ENCODE measurements at places on chromosomes 2 and 18. TPM values are rescaled to one million over a fixed set of nuclear protein-coding genes. Genes with fewer than 3 reads are reported as not detected.

DNA sequence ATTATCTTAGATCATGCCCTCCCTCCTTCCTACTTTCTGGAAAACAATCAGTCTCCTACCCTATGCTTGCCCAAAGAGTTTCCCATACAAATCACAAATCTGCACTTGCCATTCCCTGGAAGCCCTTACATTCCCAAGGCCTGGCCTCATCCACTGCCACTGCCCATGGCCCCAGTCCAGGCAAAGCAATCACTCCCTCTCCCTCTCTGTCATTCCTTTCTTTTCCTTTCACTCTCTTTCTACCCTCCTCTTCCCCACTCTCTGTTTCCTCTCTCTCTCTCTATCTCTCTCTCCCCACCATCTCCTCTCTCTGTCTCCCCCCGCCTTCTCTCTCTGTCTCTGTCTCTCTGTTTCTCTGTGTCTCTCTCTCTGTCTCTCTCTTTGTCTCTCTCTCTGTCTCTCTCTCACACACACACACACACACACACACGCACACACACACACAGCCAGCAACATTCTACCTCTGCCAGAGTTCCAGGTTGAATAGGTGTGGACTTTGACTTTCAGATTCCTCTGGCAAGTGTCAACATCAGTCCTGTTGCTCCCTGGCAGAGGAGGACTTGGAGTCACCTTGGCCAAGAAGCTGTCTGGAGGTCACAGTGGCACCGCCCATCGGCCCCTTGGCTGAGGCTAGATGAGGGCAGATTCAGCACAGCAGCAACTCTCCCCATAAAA is 43.7 kb upstream of the NAT8 start:
- H3K27ac ChIP-seq, result no peak overlapping the region
- H3K4me3 ChIP-seq, result no peak overlapping the region
- peaks cover 35% of the 10 kb centered on the region for H3K27me3 ChIP-seq
- no peaks in the 10 kb centered on the region for H3K4me1 ChIP-seq

GRCh38 chr2:98713332-98714015 is 17.5 kb downstream of the MGAT4A start:
- no peak overlapping the region for H3K4me3 ChIP-seq
- no peak for DNase-seq
- H3K4me1 ChIP-seq, result no peaks in the 10 kb centered on the region
- H3K27me3 ChIP-seq, result no peaks in the 10 kb centered on the region

- H3K27ac ChIP-seq, result no peak overlapping the region
- no peaks in the 10 kb centered on the region for H3K27me3 ChIP-seq
- no peak for DNase-seq
- H3K4me1 ChIP-seq, result peaks cover 6% of the 10 kb centered on the region
Observed at GRCh38 chr2:138948070-138948539, 167.9 kb upstream of the NXPH2 start.

DNA sequence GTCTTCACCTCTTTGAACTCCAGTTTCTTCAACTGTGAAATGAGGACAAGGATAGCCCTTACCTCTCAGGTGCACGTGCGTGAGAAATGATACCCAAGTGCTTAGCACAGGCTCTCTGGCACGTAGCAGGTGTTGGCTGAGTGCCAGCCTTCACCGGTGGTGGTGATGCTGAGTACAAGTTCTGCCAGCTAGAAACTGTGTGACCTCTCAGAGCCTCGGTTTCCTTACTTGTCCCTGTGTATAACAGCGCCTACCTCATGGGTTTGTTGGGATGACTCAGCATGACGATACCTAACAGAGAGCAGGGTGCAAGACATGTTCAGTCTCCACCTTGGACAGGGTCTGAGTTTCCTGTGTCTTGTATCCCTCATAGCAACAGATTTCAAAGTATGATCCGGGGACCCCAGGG is 205.1 kb downstream of the TNS1 start:
- no peak overlapping the region for H3K4me3 ChIP-seq
- no peaks in the 10 kb centered on the region for H3K27me3 ChIP-seq
- no peaks in the 10 kb centered on the region for H3K36me3 ChIP-seq
- no peak for DNase-seq

DNA sequence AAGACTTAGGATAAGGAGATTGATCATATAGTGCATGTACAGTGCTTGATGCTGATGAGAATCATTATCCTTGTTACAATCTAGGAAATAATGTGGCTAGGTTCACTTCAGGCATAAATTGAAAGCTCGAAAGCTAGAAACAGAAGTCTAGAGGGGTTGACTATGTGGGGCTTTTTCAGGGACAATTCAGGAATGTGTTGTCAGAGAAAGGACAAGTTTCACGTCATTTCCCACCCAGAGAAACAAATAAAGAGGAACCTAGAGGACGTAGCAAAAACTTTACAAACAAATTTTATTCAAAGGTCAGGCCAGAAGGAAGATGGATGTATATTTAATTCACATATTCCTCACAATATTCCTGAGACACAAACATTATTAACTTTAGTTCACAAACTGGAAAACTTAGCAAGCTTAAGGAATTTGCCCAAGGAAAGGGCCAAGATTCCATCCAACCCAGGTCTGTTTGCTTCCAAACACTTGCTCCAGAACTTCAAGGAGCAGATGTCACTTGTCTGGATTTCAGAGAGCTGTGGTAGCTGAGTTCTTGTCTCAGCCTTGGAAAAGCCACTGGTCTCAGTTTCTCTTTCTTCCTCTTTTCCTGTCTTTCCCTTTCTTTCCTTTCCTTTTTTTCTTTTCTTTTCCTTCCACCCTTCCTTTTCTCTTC is 7.4 kb downstream of the CYRIA start:
- no peak overlapping the region for H3K4me3 ChIP-seq
- no peak overlapping the region for H3K27ac ChIP-seq
- DNase-seq, result no peak
- H3K36me3 ChIP-seq, result no peaks in the 10 kb centered on the region
- no peaks in the 10 kb centered on the region for H3K4me1 ChIP-seq

- no peaks in the 10 kb centered on the region for H3K27me3 ChIP-seq
- no peaks in the 10 kb centered on the region for H3K4me1 ChIP-seq
- no peak overlapping the region for H3K27ac ChIP-seq
- DNase-seq, result no peak
Observed at GRCh38 chr2:210086292-210086691, 83.9 kb downstream of the RPE start.

GRCh38 chr18:25434745-25435144 is 82.8 kb upstream of the ZNF521 start:
- no peak for DNase-seq
- H3K27ac ChIP-seq, result no peak overlapping the region
- H3K36me3 ChIP-seq, result no peaks in the 10 kb centered on the region
- no peaks in the 10 kb centered on the region for H3K4me1 ChIP-seq
- no peak overlapping the region for H3K4me3 ChIP-seq
- H3K27me3 ChIP-seq, result no peaks in the 10 kb centered on the region

DNA sequence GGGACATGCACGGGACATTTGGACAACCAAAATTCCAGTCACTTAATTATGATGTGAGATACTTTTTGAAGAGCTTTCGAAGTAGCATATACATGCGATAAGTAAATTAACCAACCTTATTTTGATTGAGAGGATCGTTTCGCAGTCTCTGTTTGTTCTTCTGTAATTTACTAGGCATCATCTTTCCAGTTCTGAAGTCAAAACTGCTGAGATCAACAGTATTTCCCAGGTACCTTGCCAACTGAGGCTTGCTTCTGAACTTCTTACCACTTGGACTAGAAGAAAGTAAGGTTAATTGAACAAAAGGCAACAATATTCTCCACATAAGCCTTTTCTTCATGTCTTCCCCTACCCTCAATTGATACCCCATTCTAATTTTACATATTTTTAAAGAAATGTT is 19.6 kb downstream of the MBD2 start:
- H3K27ac ChIP-seq, result no peak overlapping the region
- H3K4me1 ChIP-seq, result no peaks in the 10 kb centered on the region
- peaks cover 47% of the 10 kb centered on the region for H3K36me3 ChIP-seq
- H3K27me3 ChIP-seq, result no peaks in the 10 kb centered on the region
- no peak for DNase-seq
- no peak overlapping the region for H3K4me3 ChIP-seq

- no peaks in the 10 kb centered on the region for H3K27me3 ChIP-seq
- no peaks in the 10 kb centered on the region for H3K4me1 ChIP-seq
- no peak for DNase-seq
- no peak overlapping the region for H3K27ac ChIP-seq
- no peaks in the 10 kb centered on the region for H3K36me3 ChIP-seq
- H3K4me3 ChIP-seq, result no peak overlapping the region
Observed at GRCh38 chr2:43478412-43479086, 117.3 kb downstream of the THADA start.

GRCh38 chr2:226429476-226429875 is 370.1 kb downstream of the IRS1 start:
- no peak overlapping the region for H3K27ac ChIP-seq
- H3K4me1 ChIP-seq, result no peaks in the 10 kb centered on the region
- H3K4me3 ChIP-seq, result no peak overlapping the region
- H3K27me3 ChIP-seq, result no peaks in the 10 kb centered on the region
- DNase-seq, result no peak

DNA sequence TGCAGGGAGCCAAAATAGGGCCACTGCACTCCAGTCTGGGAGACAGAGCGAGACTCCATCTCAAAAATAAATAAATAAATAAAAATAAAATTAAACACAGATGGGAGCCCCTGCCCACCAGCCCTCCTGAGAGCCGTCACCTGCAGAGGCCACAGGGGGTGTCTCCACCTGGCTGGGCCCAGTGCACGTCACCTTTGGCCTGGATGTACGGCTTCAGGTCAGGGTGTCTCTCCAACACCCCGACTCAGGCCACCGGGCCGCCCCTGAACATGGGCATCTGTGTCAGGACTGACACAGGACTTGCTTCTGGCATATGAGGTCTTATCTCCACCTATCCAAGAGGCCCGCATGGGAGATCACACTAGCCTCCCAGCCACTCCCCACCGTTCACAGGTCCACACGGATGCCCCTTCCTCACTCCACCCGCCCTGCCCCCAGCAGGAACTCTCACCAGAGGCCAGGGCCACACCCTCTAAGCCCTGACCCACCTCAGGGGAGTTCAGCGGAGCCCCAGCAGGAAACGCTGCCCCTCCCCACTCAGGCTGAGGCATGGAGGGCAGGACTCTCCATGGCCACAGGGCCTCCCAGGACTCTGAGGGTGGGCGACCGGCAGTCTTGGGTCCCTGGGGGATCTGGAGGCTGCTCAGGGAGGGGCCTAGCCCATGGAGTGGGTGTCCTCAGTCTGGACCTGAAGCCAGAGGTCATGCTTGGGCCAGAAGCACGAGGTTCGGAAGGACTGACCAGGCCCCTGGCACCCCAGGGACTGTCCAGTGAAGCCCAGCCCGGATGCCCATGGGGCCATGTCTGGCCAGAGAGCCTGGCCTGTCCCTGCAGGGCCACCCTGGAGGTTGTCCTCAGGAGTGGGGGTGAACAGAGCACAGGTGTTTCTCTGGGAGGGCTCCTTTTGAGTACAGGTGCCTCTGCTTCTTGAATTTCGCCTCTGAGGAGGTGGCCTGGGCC is 1.6 kb upstream of the CROCC2 start:
- H3K4me3 ChIP-seq, result no peak overlapping the region
- DNase-seq, result no peak
- H3K27ac ChIP-seq, result no peak overlapping the region
- H3K4me1 ChIP-seq, result no peaks in the 10 kb centered on the region
- H3K36me3 ChIP-seq, result no peaks in the 10 kb centered on the region

GRCh38 chr18:10965119-10965518 is 184.2 kb downstream of the PIEZO2 start:
- H3K4me1 ChIP-seq, result no peaks in the 10 kb centered on the region
- H3K27ac ChIP-seq, result no peak overlapping the region
- H3K36me3 ChIP-seq, result no peaks in the 10 kb centered on the region
- H3K4me3 ChIP-seq, result no peak overlapping the region

DNA sequence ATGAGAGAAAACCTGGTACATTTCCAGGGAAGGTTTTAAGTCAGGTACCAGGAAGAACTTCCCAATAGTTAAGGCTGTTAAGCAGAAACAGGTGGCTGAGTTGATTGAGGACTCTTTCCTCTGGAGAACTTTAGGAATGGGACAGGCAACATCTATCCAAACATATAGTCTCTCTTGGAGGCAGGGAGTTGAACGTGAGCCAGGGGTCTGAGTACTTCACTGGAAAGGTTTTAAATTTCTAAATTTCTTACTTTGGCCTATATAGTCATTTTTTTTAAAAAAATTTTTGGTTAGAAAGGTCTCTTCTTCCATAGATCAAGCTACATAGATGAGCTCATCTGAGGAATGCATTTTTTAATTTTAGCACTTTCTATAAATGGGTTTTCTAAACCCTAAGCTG is 261.4 kb upstream of the TCF4 start:
- H3K36me3 ChIP-seq, result no peaks in the 10 kb centered on the region
- no peak for DNase-seq
- peaks cover 32% of the 10 kb centered on the region for H3K27me3 ChIP-seq
- H3K4me1 ChIP-seq, result no peaks in the 10 kb centered on the region
- no peak overlapping the region for H3K27ac ChIP-seq

GRCh38 chr18:12005538-12006487 is 24.5 kb downstream of the IMPA2 start:
- H3K27ac ChIP-seq, result no peak overlapping the region
- H3K4me1 ChIP-seq, result no peaks in the 10 kb centered on the region
- DNase-seq, result no peak
- H3K27me3 ChIP-seq, result no peaks in the 10 kb centered on the region
- H3K36me3 ChIP-seq, result peaks cover 27% of the 10 kb centered on the region

The SPOPL gene
- total RNA-seq, result 17.4 TPM

The OR6B2 gene
- not detected for total RNA-seq

The UGT1A3 gene
- not detected for total RNA-seq

All from endodermal cell (in vitro differentiated cells).